ENCODE measurements at places on chromosomes 2 and 18. TPM values are rescaled to one million over a fixed set of nuclear protein-coding genes. Genes with fewer than 3 reads are reported as not detected.

The PLCL1 gene
- 0.14 TPM for total RNA-seq

DNA sequence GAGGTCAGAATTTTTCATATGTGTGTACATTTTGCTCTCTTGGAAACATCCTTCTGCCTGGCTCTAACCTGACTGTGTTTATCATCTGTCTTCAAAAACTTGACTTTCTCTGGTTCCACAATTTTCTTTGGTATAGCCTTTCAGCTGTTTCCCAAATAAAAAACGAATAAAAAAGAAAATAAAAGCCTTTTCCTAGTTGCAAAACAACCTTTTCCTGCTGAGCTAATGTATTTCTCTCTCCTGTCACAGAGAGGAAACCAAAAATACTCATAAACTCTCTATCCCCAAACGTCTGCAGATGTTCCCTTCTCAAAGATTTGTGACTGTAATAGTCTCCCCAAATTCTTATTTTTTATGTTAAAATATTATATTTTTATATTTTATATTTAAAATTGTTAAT, 505.3 kb upstream of the SLC39A10 start:
- no peak for DNase-seq

DNA sequence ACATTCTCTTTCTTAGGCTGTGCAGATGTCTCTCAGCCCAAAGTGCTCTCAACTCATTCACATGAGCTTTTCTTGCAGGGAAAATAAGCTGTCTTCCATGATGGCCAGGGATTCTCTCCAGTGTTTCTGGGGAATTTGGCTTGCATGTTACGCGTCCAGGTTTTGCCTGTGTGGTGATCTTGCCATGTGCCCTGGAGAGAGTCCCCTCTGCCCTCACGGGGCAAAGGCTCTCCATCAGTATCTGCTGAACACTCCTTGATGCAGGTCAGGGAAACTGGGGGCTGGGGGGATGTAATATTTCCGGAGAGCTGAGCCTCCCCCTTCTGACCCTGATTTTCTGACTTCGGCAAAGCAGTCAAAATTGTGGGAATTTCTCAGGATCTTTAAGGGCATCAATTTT, 87.6 kb downstream of the ACKR3 start:
- DNase-seq = no peak

The TOGARAM2 gene
- total RNA-seq = not detected

GRCh38 chr2:97722227-97722626, 8.9 kb downstream of the ZAP70 start:
- DNase-seq = no peak

The TXNDC2 gene
- total RNA-seq = 0.34 TPM

- no peak for DNase-seq
Observed at GRCh38 chr2:223928113-223929006, 16.8 kb downstream of the WDFY1 start.

The ALPP gene
- total RNA-seq = not detected

The PEX13 gene
- total RNA-seq = 22.2 TPM

DNA sequence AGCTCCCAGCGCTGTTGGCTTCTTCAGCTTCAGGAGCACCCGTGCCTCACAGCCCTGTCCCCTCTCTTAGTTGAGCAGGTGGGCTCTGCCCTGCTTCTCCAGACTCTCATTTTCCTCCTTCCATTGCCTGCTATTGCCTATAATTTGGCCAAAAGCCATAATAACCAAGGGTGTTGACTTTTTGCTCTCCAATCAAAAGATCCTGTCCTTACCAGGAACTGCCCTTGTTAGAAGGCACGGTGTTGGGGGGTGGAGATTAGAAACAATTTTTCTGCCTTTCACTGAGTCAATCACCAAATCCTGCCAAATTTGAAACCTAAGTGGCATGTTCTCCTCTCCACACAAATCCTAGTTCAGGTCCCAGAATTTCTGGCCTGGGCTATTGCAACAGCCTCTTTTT, 16.7 kb upstream of the PDIA6 start:
- no peak for DNase-seq

DNA sequence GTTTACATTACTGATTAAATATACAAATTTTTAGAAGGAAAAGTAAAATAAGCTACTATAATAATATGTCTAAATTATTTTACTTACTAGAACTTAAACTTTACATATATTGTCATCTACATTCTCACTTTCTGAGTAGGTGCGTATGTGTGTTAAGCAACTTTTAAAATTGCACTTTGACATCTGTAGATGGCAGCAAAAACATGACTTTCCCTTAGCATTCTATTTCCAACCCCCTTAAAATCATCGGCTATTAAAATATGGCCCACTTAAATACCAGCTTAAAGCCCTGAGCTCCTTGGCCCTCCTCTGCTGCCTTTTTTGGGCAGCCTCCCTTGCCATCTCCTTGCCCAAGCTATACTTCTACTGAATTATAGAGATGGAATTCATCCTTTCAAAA, 78.0 kb downstream of the UPP2 start:
- no peak for DNase-seq

- DNase-seq = no peak
Observed at GRCh38 chr2:238521870-238522269, 95.1 kb downstream of the ASB1 start.

DNA sequence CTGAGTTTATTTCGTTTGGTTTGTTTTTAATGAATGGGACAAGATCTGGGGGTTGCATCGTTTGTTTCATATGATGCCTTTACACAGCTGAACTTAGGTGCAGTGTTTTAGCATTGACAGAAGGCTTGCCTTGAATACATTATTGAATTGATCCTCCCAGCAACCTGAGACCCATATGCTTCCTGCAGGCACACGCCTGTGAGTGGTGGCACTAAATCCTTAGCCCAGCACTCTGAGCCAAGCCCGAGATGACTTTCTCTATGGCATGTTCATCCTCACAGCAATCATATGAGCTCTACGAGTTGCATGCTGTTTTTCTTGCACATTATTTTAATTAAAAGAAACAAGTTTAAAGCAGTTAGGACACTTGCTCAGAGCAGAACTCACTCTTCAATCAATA, 47.8 kb upstream of the AGAP1 start:
- DNase-seq = no peak

GRCh38 chr2:41832218-41832617, 215.6 kb upstream of the PKDCC start:
- no peak for DNase-seq

The TRMT61B gene
- total RNA-seq = 13.9 TPM

The TUBA3E gene
- not detected for total RNA-seq

GRCh38 chr18:29250843-29251242, 1073.9 kb upstream of the CDH2 start:
- DNase-seq = no peak

The EN1 gene
- total RNA-seq = not detected

The CARF gene
- total RNA-seq = 2.2 TPM

- DNase-seq = peak; percentile 46
Observed at GRCh38 chr2:44362207-44363015, 664 bp downstream of the CAMKMT start.

DNA sequence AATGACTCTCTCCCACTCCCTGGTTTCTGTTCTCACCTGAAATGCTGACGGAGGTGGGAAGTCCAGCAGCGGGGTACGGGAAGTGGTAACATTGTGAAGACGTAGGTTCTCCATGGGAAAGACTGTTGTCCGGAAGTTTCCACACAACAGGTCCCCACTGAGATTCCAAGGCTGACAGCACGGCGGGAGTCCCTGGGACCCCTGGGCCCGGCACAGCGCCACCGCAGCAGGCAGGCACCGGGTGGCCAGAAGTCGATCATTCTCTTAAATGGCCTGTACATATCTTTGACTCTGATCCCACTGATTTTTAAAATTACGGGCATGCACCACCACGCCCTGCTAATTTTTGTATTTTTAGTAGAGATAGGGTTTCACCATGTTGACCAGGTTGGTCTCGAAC, 201.0 kb upstream of the SALL3 start:
- DNase-seq = no peak

- DNase-seq = no peak
Observed at GRCh38 chr18:65365245-65365980, 385.4 kb upstream of the CDH7 start.

DNA sequence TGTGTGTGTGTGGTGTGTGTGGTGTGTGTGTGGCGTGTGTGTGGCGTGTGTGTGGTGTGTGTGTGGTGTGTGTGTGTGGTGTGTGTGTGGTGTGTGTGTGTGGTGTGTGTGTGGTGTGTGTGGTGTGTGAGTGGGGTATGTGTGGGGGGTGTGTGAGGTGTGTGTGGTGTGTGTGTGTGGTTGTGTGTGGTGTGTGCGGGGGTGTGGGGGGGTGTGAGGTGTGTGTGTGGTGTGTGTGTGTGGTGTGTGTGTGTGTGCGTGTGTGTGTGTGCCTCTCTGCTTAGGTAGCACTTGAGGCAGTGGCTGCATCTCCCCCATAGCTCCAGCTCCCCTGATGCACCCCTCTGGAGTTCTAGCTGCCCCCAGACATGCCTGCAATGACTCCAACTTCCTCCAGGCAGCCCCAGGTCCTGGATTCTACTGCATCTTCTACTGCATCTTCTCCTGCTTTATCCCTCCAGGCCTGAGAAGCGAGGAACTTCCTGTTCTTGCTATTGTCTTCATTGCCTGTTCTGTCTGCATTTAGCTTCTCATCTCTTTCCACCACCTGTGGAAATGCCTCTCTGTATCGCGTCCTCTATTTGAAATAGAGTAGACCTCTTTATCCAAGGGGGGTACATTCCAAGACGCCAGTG, 22.2 kb upstream of the MLPH start:
- DNase-seq = peak; percentile 28

- DNase-seq = no peak
Observed at GRCh38 chr2:108943751-108944150, 45.3 kb downstream of the EDAR start.

- DNase-seq = no peak
Observed at GRCh38 chr2:20562540-20563225, 88.2 kb downstream of the HS1BP3 start.

GRCh38 chr2:149076863-149077412, 38.4 kb downstream of the LYPD6B start:
- peak; percentile 31 for DNase-seq

Data from HFFc6 (cell line).